BJ (cell line): ENCODE measurements at places on chromosomes 2 and 18.

DNA sequence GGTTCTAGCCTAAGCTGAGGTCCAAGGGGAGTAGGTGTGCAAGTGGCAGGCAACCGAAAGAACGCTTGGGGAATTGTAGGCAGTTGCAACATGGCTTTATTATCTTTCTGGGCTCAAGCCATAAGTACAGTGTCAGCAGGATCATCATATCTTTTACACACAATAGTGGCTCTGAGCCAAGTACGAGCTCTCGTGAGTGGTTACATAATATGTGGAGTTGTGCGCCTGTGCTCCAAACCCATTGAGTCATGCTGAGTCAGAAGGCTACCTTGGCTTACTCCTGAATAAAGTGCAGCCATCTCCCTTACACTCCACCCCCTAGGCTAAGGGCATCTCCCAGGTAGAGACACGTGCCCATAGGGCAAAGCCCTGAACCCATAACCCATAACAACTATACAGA, 233.9 kb downstream of the SATB2 start:
- DNase-seq: no peak

DNA sequence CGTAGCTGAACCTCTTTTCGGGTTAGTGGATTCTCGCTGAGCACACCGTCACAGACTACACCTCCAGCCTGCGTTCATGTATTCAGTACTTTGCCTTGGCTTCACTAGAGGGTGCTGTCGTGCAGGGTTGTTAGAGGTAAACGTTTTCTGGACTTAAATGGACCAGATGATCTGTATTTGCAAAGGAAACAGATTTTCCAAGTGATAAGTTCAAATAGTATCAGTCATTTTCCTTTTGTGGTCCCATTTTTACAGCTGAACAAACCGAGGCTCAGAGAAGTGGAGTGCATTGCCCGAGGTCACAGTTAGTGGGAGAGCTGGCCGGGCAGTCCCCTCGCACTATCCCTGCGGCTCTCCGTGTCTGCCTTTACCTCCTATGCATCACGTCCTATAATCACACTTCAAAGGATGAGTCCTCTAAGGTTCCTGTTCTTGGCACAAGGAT, 125.9 kb downstream of the MAP4K4 start:
- no peak for DNase-seq

DNA sequence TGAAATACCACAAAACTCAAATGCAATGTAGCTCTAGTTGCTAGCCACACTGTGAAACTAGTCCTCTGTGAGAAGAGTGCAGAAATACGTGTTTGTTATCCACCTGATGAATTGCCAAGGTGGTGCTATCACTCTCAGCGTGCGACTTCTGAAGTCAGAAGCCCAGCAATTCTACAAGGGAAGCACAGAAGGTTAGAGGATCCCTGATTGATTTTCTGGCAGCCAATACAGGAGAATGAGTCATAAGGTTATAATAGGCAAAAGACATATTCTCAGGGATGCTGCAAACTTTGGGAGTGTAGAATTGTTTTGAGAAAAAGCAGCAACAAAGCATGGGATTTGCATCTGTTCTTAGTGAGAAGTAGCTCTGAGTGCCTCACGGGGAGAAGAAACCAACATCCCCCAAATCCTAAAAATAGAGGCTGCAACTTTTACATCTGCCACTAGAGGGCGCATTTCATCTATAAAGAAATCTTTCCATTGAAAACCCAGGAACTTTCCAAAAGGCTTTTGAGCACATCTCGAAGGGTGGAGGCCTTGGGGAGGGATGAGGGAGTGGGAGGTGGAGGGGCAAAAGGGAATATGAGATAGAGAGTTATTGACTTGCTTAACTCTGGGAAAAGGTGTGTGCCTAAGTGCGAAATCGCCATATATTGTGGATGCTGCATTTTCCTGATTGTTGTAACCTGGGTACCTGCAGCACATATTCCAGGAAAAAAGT, 78.0 kb downstream of the TMEM182 start:
- no peak for DNase-seq

DNA sequence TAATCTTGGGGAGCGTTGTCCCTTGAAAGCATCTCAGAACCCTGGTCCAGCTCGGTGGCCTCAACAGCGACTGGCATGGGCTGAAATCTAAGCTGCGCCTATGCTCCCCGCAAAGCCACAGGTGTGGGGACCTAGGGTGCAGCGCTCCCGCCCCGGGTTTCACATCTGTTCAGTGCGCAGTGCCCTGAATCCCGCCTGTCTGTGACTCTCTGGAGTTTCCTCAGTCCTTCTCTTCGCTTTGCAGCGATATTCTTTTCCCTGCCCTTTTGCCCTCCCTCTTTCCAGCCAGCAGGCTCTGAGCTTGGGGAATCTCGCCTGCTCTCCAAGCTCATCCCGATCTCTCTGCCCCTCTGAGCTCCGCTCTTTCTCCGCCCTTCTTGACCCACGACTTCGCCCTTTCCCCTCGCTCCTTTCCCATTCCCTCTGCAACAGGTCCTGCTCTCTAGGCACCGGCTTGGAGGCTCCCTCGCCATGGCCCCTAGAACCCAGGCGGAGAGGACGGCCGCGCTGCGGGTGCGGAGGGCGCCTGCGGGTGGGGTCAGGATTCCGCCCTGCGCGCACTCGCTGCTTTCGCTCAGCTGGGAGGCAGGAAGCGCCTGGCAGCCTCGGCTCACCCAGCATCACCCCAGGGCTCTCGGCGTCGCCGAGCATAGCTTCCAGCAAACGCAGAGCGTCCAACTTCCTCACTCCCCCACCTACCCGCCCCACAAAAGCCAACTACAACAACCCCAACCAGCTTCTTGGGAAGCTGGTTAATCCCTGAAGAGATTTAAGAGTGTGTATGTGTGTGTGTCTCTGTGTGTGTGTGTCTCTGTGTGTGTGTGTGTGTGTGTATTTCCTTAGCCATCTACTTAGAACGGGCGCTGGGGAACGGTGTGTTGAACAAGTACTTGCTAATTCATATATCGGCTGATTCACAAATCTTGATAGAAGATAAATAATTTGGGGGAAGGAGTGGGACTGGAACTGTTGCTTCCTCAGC, 1.1 kb downstream of the GRP start:
- DNase-seq: no peak

GRCh38 chr2:158025255-158025996, 76.2 kb upstream of the UPP2 start:
- DNase-seq: peak; percentile 86

DNA sequence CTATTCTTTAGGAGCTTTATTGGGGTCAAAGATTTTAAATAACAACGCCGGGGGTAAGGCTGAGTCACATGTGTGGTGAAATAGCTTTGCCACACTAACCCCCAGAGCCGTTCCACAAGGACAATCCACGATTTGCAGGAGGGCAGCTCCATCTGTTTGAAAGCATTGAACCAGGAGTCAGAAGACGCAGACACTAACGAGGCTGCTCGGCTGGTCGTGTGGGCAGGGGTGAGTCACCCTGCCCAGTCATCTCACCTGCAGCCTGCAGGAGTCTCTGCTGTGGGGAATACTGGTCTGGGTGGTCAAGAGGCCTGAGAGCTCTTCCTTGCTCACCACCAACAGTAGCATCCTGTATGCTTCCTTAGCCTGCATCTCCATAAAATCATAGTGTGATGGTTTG, 149.2 kb upstream of the NCK2 start:
- DNase-seq: no peak

DNA sequence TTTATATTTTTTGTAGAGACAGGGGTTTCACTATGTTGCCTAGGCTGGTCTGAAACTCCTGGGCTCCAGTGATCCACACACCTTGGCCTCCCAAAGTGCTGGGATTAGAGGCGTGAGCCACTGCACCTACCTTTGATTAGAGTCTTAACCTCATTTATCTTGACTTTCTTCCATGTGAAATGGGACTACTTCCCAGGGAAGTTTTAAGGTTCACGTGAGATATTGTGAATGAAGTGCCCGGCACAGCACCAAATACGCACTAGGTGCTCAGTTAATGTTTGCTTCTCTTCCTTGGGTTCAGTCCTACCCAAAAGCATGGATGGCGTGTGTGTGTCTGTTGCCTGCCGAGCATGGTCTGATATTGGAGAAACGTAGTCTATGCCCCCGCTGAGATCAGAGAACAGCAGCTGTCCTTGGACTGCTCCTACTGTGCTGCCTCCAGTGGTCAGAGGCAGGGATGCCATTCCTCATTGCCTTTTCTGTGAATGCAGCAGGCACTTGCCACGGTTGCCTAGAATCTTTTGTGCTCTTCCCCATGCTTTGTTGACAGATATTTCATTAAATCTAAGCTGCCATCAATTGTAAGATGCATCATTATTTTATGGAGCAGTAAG, 12.3 kb upstream of the TFCP2L1 start:
- DNase-seq: no peak

DNA sequence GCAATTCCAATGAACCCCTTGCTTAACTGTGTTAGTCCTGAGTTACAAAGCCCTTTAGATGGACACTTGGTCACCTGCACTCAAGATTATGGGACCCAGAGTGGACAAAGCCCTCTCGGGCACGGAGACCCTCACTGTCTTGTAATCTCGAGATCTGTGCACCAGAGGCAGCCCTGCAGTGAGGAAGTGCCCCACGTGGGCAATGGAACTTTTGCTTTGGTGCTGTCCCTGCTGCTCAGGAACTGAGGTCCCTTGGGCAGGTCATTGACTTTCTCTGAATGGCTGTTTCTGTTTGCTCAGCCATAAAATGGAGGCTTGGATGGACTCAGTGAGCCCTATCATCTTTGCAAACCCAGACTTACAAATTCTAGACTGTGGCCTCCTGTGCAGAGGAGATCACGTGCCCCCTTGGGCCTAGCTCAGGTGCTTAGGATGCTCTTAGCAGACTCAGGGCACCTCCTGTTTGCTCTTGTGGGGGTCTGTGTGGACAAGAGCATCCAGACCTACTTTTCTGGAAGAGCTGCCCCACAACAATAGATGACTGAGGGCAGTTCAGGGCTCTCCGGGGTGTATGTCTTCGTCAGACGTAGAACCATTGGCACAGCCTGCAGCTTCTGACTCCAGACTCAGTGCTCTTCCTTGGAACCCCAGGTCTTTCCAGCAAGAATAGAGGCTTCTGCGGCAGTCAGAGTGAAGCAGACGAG, 94.5 kb upstream of the HS6ST1 start:
- DNase-seq: no peak

DNA sequence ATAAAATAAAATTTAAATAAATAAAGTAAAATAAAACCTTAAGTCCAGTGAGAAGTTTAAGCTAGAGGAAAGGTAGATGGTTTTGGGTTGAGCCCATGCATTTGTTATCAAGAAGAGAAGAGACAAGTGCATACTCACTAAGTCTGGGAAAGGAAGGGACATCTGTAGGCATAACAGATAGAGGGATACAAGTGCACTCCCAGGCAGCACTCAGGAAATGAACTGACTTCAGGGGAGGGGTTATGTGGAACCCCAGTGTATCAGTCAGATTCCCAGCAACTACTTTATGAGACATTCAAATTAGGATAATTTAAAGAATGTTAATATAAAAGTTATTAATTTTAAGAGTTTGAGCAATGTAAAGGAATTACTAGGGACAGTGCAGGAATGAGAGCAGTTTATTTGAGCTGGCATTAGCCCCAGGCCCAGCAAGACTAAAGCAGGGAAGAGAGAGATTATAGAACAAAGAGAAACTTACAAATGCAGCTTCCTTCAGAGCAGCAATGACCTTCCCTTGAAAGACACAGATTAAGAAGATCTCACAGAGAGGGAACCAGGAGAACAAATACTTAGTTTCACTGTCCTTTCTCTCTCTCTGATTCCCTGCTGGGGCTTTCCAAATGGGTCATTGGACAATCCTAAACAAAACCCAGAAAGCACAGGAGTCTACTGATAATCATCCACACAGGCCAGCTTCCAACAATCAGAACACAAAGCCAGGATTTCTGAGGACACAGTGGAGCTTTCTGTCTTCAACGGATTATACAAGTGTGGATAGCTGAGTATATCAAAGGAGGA, 109.7 kb downstream of the ERBB4 start:
- DNase-seq: no peak

GRCh38 chr18:26978812-26979341, 113.4 kb upstream of the AQP4 start:
- DNase-seq: no peak

GRCh38 chr2:208006337-208006736, 19.0 kb downstream of the PLEKHM3 start:
- no peak for DNase-seq

DNA sequence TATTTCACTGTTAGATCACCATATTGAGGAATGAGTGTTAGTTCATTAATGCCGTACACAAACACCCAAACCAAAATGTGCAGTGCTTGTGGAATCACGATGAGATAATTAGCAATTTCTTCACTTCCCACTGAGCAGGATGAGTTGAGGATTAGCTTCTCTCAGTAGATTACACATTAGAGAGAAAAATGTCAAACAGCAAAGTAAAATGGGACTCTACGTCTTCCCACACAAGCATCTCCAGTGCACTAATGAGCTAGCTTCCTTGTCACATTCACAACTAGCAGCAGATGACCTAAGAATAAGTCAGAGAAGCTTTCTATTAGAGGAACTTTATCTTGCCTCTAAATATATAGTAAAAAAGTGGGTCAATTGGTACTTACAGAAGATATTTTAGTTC, 926.9 kb downstream of the TSN start:
- DNase-seq: no peak

- no peak for DNase-seq
These were observed 56.2 kb upstream of the LYPD6B start for GRCh38 chr2:148982282-148982681.

DNA sequence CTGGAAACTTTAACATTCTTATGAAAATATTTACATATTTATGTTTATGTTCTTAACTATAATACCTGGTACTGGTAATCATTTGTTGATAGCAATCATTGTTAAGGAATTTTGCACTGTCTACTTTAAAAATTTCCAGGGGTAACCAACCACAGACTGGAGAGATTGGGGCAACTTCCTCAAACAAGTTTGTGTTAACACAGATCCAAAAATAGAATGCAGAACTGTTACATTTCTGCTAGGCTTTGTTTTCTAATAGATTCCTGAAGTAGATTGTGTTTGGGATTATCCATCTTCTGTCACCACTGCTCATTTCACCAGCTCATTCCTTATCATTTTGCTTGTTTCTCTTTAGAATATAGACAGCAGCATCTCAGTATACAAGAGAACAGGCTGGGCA, 23.7 kb downstream of the RNF125 start:
- no peak for DNase-seq

- no peak for DNase-seq
These were observed 424.1 kb upstream of the ZEB2 start for GRCh38 chr2:144943986-144944385.

DNA sequence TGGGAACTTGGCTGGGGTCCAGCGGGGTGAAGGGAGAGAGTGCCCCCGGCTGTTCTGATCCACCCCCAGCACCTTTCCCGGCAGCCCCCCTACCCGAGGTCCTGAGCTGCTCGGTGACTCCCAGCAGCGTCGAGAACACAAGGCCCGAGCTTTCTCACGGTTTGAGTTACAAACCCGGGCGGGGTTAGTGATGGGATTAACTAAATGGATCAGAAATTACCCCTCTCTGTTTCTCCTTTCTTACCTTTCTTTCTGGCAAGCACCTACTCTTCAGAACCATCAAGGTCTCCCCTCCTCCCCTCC, 139.4 kb upstream of the GPC1 start:
- no peak for DNase-seq
